ENCODE measurements at places on chromosomes 3 and 15.

DNA sequence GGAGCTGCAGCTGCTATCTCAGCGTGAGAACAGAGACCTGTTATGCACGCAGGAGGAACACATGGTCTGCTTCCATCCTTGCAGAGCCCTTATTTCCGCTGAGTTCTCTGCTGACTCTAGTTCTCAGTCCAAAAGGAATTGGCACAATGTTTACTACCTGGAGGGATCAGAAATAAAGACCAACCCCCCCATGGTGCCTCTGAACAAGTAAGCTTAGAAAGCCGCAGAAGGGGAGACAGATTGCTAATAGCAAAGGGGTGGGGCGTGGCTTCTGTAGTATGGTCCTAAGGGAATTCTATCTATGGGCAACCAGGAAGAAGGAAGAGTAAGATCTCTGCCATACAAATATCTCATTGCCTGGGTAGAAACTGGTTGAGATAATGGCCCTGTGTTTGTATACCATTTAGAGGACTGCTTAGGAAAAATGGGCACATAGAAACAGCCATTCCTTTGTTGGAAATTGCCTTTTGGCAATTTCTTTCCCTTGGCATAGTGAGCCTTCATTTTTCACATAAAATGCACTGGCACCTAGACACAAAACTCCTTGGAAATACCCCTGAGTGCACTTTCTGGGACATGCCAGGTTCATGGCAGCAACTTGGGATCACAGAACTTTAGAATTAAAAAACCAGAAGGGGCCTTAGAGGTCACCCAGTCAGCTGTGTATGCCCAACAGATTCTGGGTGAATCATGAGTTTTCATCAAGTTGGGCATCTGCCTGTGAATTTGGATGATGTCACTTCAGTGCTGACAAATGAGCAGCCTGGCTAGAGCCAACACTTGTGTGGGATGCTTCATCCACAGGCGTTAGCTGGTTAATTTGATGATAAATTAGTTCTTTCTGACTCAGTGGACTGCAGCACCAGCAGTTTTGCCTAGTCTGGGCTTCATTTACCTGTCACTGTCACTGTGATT is 57.4 kb upstream of the STXBP5L start:
- DNase-seq = no peak
- H3K4me1 ChIP-seq = no peaks in the 10 kb centered on the region
- no peaks in the 10 kb centered on the region for H3K36me3 ChIP-seq
- H3K27ac ChIP-seq = no peak overlapping the region
- peaks cover 11% of the 10 kb centered on the region for H3K27me3 ChIP-seq

- H3K36me3 ChIP-seq = no peaks in the 10 kb centered on the region
- H3K4me3 ChIP-seq = no peak overlapping the region
- H3K4me1 ChIP-seq = no peaks in the 10 kb centered on the region
Measured at GRCh38 chr3:170532573-170532972, 53.3 kb downstream of the SLC7A14 start.

GRCh38 chr3:87267953-87268645 is 8.3 kb downstream of the POU1F1 start:
- H3K36me3 ChIP-seq = no peaks in the 10 kb centered on the region
- no peaks in the 10 kb centered on the region for H3K27me3 ChIP-seq
- no peak overlapping the region for H3K4me3 ChIP-seq
- H3K4me1 ChIP-seq = peaks cover 1% of the 10 kb centered on the region

- H3K27ac ChIP-seq = peak overlapping the region; percentile 33
- no peak overlapping the region for H3K4me3 ChIP-seq
- no peak for DNase-seq
Measured at GRCh38 chr3:133448478-133449122, 48.7 kb downstream of the BFSP2 start.

DNA sequence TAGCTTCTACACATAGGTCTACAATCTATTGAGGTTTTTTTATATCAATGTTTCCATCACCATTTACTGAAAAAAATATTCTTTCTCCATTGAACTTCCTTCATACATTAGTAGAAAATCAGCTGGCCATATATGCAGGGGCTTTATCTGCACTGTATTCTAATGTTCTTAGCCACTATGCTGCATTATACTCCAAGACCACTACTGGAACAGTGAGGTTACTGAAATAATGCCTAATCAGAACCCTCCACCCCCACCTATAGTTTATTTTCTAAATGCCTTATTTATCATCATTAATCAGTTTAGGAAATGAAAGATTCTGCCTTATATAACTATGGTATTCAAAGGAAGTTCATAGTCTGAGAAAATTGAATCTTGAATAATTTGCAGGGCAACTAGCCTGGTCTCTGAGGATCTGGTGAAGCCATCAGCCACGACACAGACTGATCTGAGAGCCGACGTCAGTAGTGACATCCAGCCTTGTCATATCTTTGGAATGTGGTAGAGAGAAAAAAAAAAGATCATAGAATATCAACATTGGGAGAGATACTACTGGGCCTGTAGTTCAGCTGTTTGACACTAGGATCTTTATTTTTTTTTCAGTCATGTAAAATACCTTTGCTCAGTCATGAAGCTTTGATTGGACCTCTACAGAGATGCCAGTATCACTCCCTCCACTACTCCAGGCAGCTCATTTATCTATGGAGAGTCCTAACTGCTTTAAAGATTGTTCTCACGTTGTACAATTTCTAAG is 66.6 kb downstream of the P3H2 start:
- H3K36me3 ChIP-seq = no peaks in the 10 kb centered on the region
- H3K27ac ChIP-seq = no peak overlapping the region
- no peak for DNase-seq
- H3K4me3 ChIP-seq = no peak overlapping the region
- peaks cover 2% of the 10 kb centered on the region for H3K27me3 ChIP-seq
- H3K4me1 ChIP-seq = no peaks in the 10 kb centered on the region

DNA sequence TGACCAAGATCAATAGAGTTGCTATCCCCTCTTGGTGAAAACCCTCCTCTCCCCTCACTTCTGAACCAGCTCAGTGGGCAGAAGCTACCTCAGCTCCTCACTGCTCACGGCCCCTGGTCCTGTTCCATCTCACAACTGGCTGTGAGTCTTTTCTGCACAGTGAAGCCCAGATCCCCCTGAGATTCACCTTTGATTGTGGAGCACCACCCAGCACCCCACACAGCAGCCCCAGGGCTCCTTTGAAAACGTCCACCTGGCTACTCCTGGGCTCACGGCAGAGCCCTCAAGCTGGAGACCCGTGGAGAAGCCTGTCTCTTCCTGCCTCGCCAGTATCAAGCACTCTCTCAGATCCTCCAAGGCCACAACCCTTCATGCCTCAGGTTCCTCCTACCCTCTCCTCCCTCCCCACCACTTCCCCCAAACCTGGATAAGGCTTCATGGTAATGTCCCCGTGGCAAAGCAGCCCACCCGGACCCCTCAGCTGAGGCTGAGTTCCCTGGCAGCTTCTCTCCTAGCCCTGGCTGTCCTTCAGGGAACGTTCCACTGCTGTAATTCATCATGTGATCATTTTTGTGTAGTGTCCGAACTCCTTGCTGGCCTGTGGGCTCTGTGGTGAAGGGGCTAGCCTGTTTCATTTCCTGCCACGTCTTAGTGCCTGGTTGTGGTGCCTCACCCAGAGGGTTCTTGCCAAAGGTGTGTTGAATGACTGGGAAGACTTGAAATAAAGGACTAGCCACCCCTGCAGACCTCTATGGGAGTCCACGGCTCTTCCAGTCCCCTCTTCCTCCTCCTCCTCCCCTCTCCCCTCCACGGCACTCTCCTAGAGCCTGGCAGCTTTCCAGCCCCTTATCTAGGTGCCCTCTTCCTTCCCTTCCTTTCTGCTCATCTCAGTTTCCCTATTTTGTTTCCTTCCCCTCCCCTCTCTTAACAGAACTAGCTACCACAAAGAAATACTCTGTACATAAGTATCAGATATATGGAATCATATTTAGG is 44.5 kb downstream of the KY start:
- H3K36me3 ChIP-seq = no peaks in the 10 kb centered on the region
- DNase-seq = no peak
- H3K4me3 ChIP-seq = no peak overlapping the region
- H3K27me3 ChIP-seq = peaks cover 5% of the 10 kb centered on the region
- H3K4me1 ChIP-seq = peaks cover 5% of the 10 kb centered on the region
- no peak overlapping the region for H3K27ac ChIP-seq

DNA sequence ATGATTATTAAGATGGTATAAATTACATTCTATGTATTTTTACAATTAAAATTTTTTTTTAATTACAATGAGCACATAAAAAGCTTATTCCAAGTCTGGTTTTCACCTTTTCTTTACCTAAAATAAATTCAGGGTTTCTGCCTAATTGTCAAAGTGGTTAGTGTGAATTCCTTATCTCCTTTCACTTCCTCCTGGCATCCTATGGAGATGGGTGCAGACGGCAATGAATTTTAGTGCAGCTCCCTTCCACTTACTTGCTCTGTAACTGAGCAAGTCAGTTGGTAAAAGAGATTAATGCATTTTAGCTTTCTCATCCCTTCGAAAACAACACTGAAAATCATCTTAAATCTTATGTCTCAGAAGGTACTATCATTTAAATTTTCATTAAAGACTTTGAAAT is 13.1 kb downstream of the HDGFL3 start:
- peaks cover 5% of the 10 kb centered on the region for H3K27me3 ChIP-seq
- H3K36me3 ChIP-seq = no peaks in the 10 kb centered on the region
- no peak for DNase-seq
- H3K4me3 ChIP-seq = no peak overlapping the region
- no peaks in the 10 kb centered on the region for H3K4me1 ChIP-seq
- H3K27ac ChIP-seq = no peak overlapping the region

DNA sequence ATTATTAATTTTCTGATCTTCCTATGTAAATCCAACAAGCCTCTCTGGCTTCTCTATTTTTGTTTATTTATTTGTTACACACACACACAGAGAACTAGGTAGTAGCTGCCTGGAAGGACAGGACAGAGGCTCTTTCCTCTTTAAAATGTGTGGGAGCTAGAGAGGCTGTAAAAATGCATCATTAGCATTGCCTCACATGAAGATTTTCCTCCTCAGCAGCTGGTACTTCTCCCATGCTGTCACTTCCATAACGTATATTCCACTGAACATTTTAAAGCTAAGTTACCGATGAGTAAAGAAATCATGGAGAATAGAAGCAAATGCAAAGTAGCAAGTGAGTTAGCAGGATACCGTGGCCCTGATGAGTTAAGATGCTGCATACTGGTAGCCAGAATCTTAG is 63.9 kb downstream of the IMPG2 start:
- H3K27ac ChIP-seq = no peak overlapping the region
- no peaks in the 10 kb centered on the region for H3K27me3 ChIP-seq
- peaks cover 15% of the 10 kb centered on the region for H3K36me3 ChIP-seq
- no peaks in the 10 kb centered on the region for H3K4me1 ChIP-seq

DNA sequence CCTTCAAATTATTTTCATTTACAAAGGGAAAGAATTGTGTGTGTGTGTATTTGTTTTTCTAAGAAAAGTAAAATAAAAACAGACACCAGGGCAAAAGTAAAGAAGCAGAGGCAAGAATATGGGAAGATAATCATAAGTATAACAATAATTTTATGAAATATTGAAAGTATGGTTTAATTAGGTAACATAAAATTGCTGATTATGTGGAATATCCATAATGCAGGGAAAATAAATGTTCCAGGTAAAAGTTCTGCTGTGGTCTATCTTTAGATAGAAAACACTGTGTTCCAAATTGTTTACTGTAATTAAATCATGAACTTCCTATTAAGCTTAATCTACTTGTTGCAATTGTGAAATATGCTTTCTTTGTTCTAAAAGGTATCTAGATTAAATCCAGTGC is 25.7 kb upstream of the KCNMB2 start:
- H3K4me1 ChIP-seq = no peaks in the 10 kb centered on the region
- no peak for DNase-seq
- no peaks in the 10 kb centered on the region for H3K27me3 ChIP-seq
- no peak overlapping the region for H3K27ac ChIP-seq
- no peak overlapping the region for H3K4me3 ChIP-seq

DNA sequence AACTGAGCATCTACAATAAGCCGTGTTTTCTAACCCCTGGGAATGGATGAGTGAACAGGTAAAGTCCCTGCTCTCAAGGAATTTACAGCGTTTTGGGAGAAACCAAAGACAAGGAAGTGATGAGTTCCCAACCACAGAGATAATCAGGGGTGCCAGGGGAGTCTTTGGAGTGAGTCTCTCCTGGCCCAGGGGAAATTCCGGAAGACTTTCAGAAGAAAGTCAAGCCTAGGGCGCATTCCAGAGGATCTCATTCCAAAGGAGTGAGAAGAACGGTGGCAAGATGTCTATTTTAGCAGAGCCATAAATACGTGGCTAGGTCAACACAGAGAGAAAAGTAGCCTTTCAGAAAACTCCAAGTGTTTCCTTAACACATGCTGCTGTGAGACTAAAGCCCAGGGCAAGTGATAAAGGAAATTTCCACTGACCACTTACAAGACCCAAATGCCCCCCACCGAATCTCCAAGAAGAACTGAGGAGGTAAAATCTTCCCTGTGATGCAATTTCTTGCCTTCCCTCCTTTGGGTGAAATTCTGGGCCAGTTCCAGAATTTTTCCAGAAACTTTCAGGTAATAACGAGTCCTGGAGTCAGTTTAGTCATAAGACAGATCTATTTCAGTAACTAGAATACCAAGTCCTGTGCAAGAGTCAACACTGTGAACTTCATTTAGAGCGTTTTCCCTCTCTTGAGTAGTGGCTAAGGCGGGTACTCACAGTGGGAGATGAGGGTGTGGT is 437.4 kb downstream of the NR2F2 start:
- no peaks in the 10 kb centered on the region for H3K36me3 ChIP-seq
- no peak overlapping the region for H3K27ac ChIP-seq
- DNase-seq = no peak
- H3K4me1 ChIP-seq = no peaks in the 10 kb centered on the region

GRCh38 chr15:81166636-81167305 is 29.9 kb upstream of the IL16 start:
- peaks cover 6% of the 10 kb centered on the region for H3K27me3 ChIP-seq
- no peak for DNase-seq
- H3K4me1 ChIP-seq = peaks cover 8% of the 10 kb centered on the region

DNA sequence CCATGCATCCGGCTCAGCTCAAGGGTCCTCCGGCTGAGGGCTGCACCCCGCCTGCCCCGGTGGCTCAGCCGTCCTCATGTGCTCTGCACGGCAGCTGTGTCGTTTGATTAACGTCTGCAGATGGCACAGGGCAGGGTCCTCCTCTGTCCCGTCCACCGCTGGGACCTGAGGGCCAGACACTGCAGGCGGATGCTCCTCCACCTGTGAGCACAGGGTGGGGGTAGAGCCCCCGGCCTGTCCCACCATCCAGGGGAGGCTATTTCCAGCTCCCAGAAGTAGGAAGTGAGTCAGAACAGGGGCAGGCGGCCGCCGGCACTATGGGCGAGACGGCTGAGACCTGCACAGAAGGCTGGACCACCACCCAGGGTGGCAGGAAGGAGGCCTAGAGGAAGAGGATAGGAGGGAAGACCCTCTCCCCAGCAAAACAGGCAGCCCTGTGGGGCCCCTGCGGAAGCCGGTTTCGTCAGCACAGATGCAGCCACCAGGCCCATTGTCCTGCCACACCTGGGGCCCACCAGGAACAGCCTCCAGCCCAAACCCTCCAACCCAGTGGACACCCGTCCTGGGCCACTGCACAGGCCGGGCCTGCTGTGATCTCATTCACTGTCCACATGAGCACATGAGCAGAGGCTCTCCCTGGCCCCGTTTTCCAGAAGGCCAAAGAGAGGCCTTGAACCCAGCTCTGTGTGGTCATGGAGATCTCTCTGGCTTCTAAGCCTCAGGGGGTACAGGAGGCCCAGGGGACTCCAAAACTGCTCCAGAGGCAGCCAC is 12.6 kb upstream of the PLXND1 start:
- peaks cover 8% of the 10 kb centered on the region for H3K4me1 ChIP-seq
- no peaks in the 10 kb centered on the region for H3K36me3 ChIP-seq
- no peak overlapping the region for H3K27ac ChIP-seq
- DNase-seq = no peak
- peaks cover 4% of the 10 kb centered on the region for H3K27me3 ChIP-seq
